ENCODE measurements at places on chromosomes 4 and X.

DNA sequence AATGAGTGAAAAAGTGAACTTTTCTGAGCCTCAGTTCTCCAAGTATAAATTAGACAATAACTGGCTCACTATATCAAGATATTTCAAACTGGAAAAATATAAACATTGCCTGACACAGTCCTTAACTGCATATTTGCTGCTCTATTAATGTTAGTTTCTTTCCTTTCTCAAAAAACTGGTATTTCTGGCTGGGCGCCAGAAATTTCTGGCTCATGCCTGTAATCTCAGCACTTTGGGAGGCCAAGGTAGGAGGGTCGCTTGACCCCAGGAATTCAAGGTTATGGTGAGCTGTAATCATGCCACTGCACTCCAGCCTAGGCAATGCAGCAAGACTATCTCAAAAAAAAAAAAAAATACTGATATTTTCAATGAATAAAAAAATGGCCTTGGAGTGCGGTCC lies 227.0 kb downstream of the MAGEB17 start:
- no peak for DNase-seq

DNA sequence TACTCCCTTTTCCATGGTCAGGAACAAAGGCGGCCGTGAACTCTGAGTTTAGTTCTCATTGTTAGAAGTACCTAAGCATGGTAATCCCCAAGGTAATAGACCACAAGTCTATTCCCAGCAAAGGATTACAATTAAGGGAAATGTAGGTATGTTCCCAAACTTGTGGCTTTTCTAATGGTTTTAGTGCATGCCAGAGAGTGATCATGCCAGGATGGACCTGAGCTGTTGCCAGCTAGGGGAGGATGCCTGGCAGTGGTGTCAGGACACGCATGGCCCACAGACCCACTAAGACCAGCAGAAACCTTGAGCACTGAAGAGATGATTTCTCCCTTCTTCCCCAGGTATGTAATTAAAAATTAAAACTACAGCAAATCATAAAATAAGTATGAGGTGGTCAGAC lies 60.8 kb downstream of the COQ2 start:
- no peak for DNase-seq

DNA sequence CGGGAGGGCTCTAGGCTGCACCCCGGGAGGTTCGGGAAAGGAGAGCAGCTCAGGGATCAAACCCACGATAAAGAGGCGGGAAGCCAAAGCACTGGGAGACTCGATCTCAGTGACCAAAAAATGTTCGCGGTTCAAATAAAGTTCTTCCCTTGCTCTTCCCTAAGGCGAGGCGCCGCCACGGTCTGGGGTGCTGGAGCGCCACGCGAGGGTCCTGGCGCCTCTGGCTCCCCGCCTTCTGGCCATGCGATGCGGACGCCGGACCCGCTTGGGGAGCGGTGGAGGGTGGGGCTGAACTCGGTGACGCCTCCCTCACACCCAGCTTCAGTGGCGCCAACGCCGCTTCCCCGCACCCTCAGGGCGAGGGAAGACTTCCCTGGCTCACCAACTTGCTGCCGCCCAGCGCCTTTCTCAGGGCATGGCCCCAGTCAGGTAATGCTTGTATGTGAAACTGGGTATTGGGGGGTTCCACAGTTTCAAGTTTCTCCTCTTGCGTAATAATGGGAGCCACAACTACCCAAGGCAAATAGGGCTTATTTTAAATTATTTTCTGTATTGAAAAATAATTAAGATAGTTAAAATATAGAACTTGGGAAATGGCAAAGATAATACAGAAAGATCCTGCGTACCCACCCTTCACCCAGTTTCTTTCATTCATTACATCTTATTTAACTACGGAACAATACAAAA lies at the start of gene QRFPR:
TSS of gene QRFPR (minus strand) at position 243 of the 687 bp plus-strand sequence. CDS start 371 bp downstream, outside the sequence.
- DNase-seq = no peak

DNA sequence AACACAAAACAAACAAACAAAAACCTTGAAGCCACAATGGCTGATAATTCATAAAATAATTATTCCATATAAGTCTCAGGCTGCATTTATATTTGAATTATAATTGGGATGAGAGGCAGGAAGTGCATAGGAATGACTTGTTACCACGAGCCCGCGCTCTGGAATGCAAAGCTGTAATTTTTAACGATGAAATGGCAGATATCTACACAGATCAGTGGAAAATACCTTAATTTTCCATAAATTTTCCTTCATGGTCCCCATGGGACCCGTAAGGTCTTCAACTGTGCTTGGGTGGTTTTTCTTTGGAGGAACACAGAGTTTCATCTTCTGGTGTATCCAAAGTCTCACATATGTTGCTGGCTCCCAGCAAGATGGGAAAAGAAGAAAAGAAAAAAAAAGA lies 226.8 kb downstream of the SHOX start:
- no peak for DNase-seq

Measured in fibroblast of the aortic adventitia (primary cell).